ENCODE measurements at places on chromosomes 7 and 10.

DNA sequence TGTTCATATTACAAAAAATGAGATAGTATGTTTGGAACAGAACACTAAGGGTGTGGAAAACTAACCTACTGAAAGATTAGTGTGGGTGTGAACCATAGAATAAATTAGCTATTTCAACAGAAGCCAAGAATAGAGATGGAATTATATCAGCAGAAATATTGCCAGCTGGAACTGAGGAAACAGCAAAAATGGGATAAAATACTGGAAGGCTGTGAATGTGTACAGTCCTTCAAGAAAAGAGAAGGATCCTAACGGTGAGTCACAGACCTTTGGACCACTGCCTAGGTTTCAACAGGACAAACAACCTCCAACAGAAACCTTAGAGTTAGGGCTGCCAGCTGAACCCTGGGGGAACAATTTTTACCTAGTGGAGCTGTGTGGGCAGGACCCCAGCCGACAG, 395.0 kb downstream of the ZWINT start:
- no peak overlapping the region for H3K27ac ChIP-seq
- H3K36me3 ChIP-seq: no peaks in the 10 kb centered on the region
- no peak overlapping the region for H3K4me3 ChIP-seq
- H3K27me3 ChIP-seq: no peaks in the 10 kb centered on the region
- no peak for DNase-seq

DNA sequence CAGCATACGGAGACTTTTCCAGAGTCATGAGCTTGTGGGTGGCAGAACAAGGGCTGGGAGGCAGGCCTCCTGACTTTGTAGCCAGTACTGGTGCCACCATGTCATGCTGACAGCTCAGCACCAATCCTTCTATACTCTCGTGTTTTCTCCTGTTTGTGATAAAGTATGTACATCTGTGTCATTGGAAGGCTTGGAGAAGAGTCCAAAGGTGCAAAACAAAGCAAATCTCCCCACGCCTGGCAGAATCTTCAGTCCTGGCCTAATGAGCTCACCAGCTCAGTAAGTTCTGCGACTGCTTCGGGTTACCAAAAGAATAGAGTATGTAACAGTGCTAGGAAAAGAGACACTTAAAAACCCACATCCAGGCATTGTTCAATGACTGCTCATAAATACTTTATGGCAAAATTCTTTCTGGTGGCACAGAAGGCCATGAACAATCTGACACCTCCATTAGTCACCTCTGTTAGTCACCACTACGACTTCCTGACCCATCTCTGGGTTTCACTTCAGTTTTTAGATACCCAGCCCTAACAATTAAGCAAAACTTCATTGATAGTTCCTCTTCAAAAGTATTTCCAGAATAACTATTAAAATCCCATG, 24.5 kb downstream of the STEAP1 start:
- H3K4me1 ChIP-seq: peaks cover 28% of the 10 kb centered on the region
- H3K27ac ChIP-seq: peak overlapping the region; percentile 83
- H3K36me3 ChIP-seq: no peaks in the 10 kb centered on the region
- peak; percentile 37 for DNase-seq
- peaks cover 11% of the 10 kb centered on the region for H3K27me3 ChIP-seq

DNA sequence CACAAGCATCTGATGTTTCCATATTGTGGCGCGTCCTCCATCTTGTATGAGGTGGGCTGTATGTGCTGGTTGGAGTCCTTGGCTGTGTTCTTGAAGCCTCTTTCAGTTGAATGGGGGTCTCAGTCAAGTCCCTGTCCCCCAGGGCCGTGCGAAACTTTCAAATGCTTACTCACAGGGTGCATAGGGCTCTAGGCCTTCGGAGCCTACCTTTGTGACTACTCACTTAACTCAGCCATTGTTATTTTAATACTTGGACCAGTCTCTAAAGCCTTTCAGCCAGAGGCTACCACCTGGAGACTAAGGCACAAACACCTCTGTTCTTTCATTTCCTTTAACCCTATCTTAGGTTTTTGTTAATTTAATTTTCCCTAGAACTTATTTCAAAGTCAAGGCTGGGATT, 785.9 kb downstream of the GATA3 start:
- H3K4me1 ChIP-seq: no peaks in the 10 kb centered on the region
- H3K4me3 ChIP-seq: no peak overlapping the region
- H3K27me3 ChIP-seq: no peaks in the 10 kb centered on the region
- H3K27ac ChIP-seq: no peak overlapping the region
- no peak for DNase-seq

- no peaks in the 10 kb centered on the region for H3K4me1 ChIP-seq
- no peak for DNase-seq
- H3K27me3 ChIP-seq: no peaks in the 10 kb centered on the region
- H3K4me3 ChIP-seq: no peak overlapping the region
Observed at GRCh38 chr7:156984174-156984891, 26.1 kb downstream of the MNX1 start.

GRCh38 chr10:24605141-24605540, 118.5 kb downstream of the ARHGAP21 start:
- DNase-seq: no peak
- H3K27me3 ChIP-seq: no peaks in the 10 kb centered on the region
- no peak overlapping the region for H3K27ac ChIP-seq
- H3K36me3 ChIP-seq: peaks cover 22% of the 10 kb centered on the region
- H3K4me1 ChIP-seq: peaks cover 20% of the 10 kb centered on the region
- H3K4me3 ChIP-seq: no peak overlapping the region

DNA sequence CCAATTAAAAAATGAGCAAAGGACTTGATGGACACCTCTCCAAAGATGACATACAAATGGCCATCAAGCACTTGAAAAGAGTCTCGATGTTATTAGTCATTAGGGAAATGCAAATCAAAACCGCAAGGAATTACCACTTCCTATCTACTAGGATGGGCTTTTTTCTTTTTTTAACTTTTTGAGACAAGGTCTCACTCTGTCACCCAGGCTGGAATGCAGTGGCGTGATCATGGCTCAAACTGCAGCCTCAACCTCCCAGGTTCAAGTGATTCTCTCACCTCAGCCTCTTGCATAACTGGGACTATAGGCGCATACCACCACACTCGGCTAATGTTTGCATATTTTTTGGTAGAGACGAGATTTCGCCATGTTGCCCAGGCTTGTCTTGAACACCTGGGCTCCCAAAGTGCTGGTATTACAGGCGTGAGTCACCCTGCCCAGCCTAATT, 13.6 kb downstream of the NKX1-2 start:
- no peak overlapping the region for H3K27ac ChIP-seq
- H3K36me3 ChIP-seq: no peaks in the 10 kb centered on the region
- H3K27me3 ChIP-seq: peaks cover 3% of the 10 kb centered on the region
- DNase-seq: no peak

GRCh38 chr7:128833148-128833945, 3.1 kb downstream of the FLNC start:
- H3K4me3 ChIP-seq: no peak overlapping the region
- H3K4me1 ChIP-seq: peaks cover 15% of the 10 kb centered on the region

Measured in activated CD8-positive, alpha-beta T cell treated with anti-CD3 and anti-CD28 coated beads for 36 hours (primary cell).